Activated CD8-positive, alpha-beta T cell treated with anti-CD3 and anti-CD28 coated beads, Interleukin-2, amount 10 ng/mL, durations not matched to agents 7 days and 5 days (primary cell): ENCODE measurements at places on chromosomes 3 and 15. TPM values are rescaled to one million over a fixed set of nuclear protein-coding genes. Genes with fewer than 3 reads are reported as not detected.

DNA sequence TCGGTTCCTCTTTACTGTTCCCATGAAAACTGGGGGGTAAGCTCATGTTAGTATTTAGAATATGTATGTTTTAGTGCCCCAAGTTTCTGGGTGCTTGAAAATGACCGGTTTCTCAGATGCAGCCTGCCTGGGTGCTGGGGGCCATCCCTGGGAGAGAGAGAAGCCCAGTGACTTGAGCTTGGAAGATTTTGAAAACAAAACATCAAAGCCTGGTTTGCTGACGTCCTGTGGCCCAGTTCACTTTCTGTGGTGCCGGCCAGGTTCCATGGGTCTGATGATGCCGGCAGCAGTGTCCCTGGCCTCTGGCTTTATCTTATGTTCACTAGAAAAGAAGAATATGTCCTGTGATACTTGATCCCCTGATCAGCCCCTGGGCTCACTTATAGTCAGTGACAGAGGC, 17.1 kb downstream of the APBA2 start:
- DNase-seq, result no peak

The PAK6 gene
- total RNA-seq, result 1.2 TPM

DNA sequence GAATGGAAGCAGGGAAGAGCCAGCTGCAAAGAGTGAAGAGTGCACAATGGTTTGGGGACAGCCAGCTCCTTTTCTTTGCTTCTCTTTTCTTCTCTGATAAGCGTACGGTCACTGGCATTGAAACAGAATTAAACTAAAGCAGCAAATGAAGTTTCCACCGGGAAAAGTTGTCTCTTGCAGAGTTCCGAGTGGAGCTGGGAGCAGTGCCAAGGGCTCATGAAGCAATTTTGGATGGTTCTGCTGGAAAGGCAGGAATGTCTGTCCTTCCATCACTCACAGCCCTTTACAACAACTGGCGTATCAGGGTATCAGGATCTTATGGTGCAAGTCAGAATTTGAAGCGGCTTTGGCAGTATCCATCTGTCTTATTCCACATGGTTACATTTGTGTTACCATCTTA, 1042.9 kb downstream of the NTRK3 start:
- no peak for DNase-seq

GRCh38 chr15:94667109-94667508, 435.7 kb downstream of the MCTP2 start:
- DNase-seq, result no peak

DNA sequence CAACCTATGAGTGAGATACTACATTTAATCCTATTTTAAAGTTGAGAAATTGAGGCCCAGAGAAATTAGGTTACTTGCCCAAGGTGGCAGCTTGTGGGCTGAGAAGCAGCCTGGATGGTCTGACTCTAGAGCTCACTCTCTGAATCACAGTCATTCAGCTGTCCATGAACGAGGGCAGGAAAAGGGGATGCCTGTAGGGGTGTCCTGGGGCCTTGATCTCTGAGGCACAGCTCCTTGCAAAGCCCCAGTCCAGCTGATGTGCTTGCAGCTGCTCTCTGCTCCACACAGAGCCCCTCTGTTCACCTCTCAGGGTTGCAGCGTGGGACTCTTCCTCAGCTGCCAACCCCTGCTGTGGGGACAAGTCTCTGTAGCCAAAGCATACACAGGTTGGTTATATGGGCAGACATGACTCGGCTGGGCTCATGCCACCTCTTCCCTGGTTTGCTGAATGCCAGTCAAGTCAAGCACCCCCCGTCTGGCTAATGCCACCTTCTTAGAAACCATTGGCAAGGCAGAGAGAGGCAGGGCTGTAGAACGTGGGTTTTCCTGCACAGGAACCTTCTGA, 56.8 kb downstream of the GASK1A start:
- peak; percentile 19 for DNase-seq
